ENCODE measurements at places on chromosomes 2 and 18.
A peak's percentile ranks its signal among the peaks of the same experiment; 100 is the strongest.

DNA sequence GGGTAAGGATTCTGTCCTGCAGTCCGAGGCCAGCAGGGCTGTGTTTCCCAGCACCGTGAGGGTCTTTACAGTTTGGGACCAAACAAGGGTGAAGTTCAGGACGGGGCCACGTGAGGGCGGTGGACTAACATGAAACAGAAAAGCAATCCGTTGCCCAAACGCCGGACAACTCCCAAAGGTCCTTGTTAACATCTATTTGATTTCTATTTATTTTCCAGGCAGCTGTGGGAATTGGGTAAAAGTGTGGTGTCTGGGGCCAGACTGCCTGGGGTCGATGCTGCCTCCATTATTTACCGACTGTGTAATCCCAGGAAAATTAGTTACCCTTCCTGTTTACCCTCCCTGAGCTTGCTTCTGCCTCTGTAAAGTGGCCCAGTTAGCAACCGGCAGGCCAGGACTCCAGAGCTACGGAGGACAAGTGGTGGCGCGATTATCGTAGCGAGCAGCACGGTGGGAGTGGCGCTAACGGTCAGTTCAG is 66.3 kb upstream of the TCF7L1 start:
- DNase-seq, result peak; percentile 70

GRCh38 chr2:227876300-227876801 is 4.9 kb downstream of the DAW1 start:
- DNase-seq, result no peak

DNA sequence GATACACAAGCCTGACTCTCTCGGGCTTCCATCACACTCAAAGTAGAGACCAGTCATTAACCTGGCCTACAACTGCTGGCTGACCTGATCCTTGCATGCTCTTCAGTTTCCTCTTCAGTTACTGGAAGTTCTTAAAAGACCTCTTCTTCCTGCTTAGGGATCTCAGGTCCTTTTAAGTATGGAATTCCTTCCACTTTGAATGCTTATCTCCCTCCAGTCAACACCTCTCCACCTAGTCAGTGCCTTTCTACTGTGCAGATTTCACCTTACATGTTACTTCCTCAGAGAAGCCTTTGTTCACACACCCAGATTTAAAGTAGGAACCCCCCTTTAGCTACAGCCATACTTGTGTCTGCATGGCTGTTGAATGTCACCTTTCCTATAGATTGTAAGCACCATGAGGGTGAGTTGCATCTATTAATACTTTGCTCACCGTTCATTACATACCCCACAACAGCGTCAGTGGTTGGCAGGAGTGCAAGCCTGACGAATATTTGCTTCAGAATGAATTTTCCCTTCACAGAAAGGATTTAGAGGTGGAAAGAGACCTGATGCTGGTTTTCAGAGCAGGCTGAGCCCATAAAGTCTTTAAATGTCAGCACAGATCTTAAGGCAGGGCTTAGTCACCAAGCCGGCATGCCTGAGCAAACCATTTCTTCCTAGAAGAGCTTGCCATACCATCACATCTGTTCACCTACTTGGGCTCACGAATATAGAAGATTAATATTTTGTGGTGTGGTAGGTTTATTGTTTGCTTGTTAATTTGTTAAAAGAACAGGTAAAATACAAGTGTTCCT is 90.1 kb downstream of the ACVR1 start:
- no peak for DNase-seq

GRCh38 chr2:48545244-48545643 is 15.3 kb downstream of the STON1 start:
- no peak for DNase-seq

GRCh38 chr2:189629531-189630453 is 31.5 kb upstream of the ASNSD1 start:
- no peak for DNase-seq

GRCh38 chr2:112339986-112340385 is 64.6 kb downstream of the ZC3H6 start:
- DNase-seq, result no peak

- no peak for DNase-seq
Measured at GRCh38 chr18:72208920-72209676, 335.0 kb downstream of the CBLN2 start.

DNA sequence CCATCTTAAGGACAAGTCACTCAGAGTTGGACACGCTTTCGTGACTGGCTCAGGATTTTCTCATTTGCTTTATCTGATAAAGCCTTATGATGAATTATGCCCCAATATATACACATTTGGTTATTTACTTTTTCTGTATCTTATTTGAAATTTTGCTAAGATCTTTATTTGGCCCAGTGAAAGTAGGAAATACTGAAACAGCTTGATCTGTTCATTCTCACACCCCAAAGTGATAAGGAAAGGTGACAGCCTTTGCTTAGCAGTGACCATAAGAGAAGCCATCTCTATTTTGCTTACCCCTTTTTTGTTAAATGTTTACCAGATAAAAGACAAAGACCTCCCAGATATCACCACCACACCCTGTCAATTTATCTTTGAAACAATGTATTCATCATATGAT is 428.3 kb downstream of the PARD3B start:
- no peak for DNase-seq

DNA sequence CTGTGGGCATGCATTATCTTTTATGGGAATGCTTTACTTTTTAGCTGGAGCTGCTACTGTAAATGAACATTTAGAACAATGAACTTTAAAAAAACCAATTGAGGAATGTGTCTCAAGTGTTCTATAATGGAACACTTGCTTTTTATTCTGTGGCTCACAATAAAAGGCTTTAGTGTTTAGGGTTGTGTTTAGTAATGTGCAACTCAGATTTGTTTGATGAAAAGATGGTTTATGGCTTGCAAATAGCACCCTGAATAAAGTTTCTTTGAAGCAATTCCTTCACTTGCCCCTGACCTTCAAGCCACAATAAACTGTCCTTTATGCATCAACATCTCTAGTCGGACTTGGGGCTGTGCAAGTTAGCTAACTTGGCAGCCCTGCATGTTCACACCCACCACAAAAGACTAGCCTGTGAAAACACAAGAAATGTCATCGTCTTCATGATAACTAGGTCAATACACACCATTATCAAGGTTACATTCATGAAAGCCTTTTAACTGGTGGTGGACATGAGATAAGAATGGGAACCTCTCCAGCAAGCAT is 98.7 kb downstream of the MYO1B start:
- no peak for DNase-seq

DNA sequence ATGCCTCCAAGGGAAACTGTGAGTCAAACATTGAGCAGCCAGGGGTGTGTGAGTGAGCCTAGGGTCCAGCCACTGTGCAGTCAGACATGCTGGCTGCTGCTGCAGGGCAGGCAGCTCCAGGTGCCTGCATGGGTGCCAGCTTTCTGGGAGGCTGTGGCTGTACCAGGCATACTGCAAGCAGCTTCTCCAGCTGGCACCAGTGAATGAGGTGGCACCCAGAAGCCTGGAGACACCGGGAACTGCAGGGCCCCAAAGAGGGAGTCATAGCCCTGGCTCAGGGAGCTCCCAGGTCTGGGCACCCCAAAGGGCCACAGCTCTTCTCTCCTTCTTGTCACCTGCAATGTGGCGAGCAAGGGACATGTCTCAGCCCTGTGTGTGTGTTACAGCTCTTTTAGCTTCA is 283.2 kb downstream of the RPRM start:
- no peak for DNase-seq

GRCh38 chr2:220417503-220417902 is 790.1 kb downstream of the SLC4A3 start:
- no peak for DNase-seq

- DNase-seq, result no peak
Measured at GRCh38 chr2:137291836-137292570, 526.7 kb downstream of the THSD7B start.

- no peak for DNase-seq
Measured at GRCh38 chr2:20623741-20624155, 27.1 kb downstream of the HS1BP3 start.

DNA sequence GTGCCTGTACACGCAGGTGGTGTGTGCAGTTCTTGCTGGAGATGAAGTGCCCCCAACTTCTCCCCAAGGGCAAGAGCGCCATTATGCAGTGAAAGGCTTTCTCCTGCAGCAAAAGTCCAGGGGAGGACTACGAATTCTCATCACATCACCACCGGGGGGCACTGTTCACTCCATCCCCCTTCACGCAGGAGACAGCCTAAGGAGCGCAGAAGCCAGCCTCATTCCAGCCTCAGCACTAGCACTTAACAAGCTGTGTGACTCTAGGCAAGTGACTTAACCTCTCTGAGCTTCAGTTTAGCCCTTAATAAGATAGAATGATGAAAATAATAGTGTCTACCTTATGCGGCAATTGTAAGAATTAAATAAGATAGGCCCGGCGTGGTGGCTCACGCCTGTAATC is 32.3 kb downstream of the DNMT3A start:
- DNase-seq, result peak; percentile 60

GRCh38 chr2:97908208-97908676 is 87.5 kb downstream of the TMEM131 start:
- no peak for DNase-seq

- no peak for DNase-seq
Measured at GRCh38 chr2:59851836-59852475, 701.5 kb downstream of the BCL11A start.

- DNase-seq, result no peak
Measured at GRCh38 chr18:14098428-14098827, 33.8 kb downstream of the ZNF519 start.

DNA sequence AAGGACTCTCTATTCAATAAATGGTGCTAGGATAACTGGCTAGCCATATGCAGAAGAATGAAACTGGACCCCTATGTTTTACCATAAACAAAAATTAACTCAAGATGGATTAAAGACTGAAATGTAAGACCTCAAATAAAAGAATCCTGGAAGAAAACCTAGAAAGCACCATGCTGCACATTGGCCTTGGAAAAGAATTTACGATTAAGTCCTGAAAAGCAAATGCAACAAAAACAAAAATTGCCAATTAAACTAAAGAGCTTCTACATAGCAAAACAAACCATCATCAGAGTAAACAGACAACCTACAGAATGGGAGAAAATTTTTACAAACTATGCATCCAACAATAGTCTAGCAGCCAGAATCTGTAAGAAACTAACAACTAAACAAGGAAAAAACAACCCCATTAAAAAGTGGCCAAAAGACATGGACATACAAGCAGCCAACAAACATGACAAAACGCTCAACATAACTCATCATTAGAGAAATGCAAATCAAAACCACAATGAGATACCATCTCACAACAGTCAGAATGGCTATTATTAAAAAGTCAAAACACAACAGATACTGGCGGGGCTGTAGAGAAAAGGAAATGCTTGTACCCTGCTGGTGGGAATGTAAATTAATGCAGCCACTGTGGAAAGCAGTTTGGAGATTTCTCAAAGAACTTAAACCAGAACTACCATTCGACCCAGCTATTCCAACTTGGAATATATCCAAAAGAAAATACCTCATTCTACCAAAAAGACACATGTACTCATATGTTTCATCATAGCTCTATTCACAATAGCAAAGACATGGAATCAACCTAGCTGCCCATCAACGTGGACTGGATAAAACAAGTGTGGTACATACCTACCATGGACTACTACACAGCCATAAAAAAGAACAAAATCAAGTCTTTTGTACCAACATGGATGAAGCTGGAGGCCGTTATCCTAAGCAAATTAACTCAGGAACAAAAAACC is 30.6 kb downstream of the SEPTIN10 start:
- no peak for DNase-seq

DNA sequence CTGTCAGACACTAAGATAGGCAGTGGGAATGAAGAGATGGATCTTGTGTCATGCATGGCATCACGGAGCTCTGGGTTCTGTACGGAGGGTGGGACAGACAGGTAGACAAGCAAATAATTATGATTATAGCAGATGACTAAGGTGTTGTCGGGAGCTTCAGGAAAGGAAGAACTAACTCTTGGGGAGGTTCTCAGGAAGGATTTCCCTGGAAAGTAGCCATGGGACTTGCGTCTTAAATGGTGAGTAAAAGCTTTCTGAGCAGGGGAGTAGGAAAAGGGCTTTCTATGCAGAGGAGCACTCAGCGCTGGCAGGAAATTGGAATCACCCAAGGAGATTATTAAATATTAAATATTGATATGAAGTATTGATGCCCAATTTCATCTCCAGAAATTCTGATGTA is 35.5 kb downstream of the ATOH8 start:
- DNase-seq, result no peak

GRCh38 chr2:212619954-212620353 is 81.4 kb upstream of the ERBB4 start:
- no peak for DNase-seq

GRCh38 chr2:170818036-170818751 is 1.5 kb downstream of the GAD1 start:
- no peak for DNase-seq

- DNase-seq, result no peak
Measured at GRCh38 chr2:135893374-135893794, 17.1 kb upstream of the MCM6 start.

DNA sequence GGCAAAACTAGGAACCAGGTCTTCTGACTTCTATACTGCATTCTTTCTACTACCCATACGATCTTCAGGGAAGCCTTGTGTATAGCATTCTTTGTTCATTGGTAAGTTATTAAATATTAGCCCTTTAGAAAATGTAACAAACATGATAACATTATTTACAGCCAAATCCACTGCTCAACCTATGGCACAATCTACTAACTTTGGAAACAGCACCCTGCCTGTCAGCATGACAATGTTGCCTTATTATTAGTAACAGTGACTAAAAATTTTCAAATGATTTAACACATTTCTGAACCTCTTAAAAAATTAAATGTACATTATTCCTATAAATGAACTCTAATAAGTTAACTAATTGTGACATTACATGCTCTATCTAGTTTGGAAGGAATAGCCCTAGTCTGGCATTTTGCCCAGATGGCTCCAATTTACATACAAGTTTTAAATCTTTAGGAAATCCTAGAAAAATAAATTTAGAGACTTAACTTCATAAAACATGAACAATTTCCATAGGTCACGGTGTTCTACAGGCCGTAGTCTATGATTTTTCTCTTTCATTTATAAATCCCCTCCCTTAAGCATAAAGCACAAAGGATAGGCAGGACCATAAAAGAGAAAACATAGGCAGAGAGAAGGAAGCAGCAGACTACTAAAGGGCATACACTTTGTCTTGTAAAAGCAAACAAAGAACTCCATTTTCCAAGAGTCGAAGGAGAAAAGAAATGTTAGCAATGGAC is 33.7 kb downstream of the YES1 start:
- DNase-seq, result no peak

DNA sequence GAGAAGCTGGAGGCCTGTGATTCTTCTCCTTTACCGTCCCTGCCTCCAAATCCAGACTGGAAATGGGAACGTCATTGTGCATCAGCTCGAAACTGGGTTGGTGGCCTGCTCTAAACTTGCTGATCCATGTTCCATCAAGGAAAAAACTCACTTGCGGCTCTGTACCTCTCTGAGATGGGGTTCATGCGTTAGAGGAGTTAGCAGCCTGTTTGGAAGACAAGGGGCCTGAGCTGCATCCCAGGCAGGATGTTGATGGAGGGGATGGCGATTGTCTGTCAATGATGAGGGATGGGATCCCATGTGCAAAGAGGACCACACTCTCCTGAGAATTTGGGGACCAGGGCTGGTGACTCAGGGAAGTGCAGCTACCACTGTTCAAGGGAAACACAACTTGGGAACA is 26.0 kb downstream of the TWIST2 start:
- DNase-seq, result no peak

DNA sequence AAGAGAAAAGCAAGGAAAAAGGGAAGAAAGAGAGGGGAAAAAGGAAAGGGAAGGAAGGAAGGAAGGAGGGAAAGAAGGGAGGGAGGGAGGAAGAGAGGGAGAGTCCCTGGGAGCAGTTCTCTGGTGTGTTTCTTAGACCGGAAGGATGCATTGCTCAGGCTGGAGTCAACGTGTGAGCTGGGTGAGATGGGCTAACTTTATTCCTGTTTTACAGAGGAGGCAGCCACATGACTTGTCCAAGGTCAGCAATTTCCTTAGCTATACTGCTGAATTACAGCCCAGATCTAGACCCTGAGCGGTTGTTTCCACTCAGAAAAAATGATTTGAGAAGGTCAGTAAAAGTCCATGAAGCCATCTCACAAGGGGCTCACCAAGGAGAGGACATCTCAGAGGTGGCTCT is 86.6 kb upstream of the APCDD1 start:
- DNase-seq, result peak; percentile 9
